ENCODE measurements at places on chromosomes 6 and 20. TPM values are rescaled to one million over a fixed set of nuclear protein-coding genes. Genes with fewer than 3 reads are reported as not detected.

DNA sequence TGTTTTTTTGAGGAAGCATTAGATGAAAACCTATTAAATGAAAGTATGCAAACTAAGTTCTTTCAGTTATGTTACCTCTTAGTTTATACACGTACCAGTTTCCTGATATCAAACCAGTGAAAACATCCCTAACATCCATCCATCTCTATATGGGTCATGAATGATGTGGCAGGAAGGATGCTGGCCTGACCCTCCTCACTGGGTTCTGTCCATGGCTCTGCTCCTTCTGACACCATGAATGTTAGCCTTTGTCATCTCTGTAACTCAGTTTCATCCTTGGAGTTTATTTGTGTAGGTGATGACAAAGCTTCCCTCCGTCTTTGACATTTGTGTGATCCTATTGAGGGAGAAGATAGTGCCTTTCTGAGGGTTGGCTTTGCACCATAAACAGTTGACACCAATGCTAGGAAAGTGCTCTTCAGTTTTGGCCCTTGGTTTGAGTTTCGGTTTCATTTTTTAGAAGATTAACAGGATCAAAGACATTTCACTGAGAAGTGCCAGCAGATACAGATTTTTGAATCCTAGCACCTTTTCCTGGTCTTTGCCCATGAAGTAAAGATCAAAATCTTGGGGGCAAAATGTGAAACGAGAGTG lies 72.0 kb upstream of the SCGN start:
- no peak for DNase-seq

DNA sequence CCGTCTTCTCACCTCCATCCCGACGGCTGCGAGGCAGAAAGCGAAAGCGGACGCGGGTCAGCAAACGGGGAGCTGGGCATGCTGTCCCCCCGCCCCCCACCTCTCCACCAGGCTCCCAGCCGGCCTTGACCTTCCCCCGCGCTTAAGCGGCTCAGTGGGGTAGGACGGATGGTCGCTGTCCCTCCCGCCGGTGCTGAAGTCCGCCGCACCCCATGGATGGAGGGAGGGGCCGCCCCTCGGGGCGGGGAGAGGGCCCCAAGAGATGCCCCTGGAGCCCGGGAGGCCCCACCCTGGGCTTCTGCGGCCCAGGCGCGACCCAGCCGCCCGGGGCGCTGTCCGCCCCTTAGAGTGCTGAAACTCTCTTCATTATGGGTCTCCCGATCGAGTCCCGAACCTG lies at the start of gene KCNB1:
Gene KCNB1, minus strand, starts transcription at position 48 of the 397 bp plus-strand sequence. CDS start 188 bp downstream, outside the sequence.
- DNase-seq = no peak

LRRC1 gene
- total RNA-seq = 29.8 TPM

ALDH8A1 gene
- 0.76 TPM for total RNA-seq

SYCP2L gene
- not detected for total RNA-seq

CHRNA4 gene
- not detected for total RNA-seq

GRCh38 chr6:163427498-163428254 lies 13.2 kb downstream of the QKI start:
- no peak for DNase-seq

SIGLEC1 gene
- total RNA-seq = 0.11 TPM

TNF gene
- 0.27 TPM for total RNA-seq

GATA5 gene
- 0.19 TPM for total RNA-seq

GRCh38 chr20:43953919-43954592 lies 39.4 kb downstream of the TOX2 start:
- DNase-seq = no peak

GRCh38 chr6:170449835-170450753 lies 103.0 kb downstream of the PSMB1 start:
- DNase-seq = no peak

ADA gene
- total RNA-seq = 8.8 TPM

GRM1 gene
- total RNA-seq = not detected

GRCh38 chr6:90107371-90107770 lies 189.3 kb downstream of the BACH2 start:
- no peak for DNase-seq

GRCh38 chr20:20896606-20897005 lies 184.2 kb upstream of the RALGAPA2 start:
- no peak for DNase-seq

NR2E1 gene
- not detected for total RNA-seq

- DNase-seq = no peak
Measured at GRCh38 chr6:71510057-71510713, 221.6 kb downstream of the OGFRL1 start.

GRCh38 chr6:64895945-64896344 lies 811.1 kb downstream of the EYS start:
- DNase-seq = no peak

FAM184A gene
- 0.83 TPM for total RNA-seq

GRCh38 chr6:14328163-14328562 lies 210.6 kb downstream of the CD83 start:
- no peak for DNase-seq

GRCh38 chr20:22080985-22081384 lies 375.5 kb downstream of the PAX1 start:
- DNase-seq = no peak

GRCh38 chr20:20977786-20978185 lies 128.4 kb downstream of the LINC00237 start:
- no peak for DNase-seq

DNA sequence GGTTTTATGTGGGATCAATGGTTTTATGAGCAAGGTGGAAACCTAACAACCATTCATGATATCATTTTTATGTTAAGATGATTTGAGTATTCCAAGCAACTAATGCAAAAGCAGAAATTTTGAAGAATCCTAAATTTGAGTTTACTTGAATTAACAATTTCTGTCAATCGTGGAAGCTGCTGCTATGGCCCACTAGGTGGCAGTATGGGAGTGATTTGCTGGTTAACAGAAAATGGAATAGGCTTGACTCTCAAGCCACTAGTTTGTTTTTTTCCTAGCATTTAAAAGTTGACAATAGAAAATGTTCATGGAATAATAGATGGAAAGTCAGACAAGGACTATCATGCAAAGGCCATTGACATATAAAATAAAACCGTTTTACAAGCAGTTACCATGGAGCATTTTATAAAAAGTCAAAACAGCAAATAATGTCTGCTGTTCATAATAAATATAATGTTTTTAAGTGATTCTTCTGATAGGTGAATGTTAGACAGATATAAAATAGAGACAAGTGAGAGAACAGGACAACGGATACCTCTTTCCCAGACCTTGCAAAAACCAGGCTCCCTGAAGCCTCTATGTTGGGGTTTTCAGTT lies 43.0 kb upstream of the TMEM200A start:
- DNase-seq = no peak

DNA sequence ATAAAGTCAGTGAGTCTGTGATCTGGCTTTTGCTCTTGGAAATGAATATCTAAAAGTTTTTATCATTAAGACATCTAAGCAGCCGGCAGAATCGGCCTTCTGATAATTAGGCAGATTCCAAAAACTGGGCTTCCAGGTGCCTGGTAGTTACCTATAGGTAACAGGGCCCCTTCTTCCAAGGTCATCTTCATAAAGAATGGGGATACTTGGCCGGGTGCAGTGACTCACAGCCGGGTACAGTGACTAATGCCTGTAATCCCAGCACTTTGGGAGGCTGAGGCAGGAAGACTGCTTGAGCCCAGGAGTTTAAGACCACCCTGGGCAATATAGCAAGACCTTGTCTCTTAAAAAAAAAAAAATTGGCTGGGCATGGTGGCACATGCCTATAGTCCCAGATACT lies 12.9 kb upstream of the RBL1 start:
- DNase-seq = no peak

GRCh38 chr6:36954262-36954931 lies at the start of gene PI16:
PI16 (plus strand) TSS chr6:36954738; CDS start chr6:36954761, 23 bp downstream.
- no peak for DNase-seq

PDE10A gene
- 1.4 TPM for total RNA-seq

DNA sequence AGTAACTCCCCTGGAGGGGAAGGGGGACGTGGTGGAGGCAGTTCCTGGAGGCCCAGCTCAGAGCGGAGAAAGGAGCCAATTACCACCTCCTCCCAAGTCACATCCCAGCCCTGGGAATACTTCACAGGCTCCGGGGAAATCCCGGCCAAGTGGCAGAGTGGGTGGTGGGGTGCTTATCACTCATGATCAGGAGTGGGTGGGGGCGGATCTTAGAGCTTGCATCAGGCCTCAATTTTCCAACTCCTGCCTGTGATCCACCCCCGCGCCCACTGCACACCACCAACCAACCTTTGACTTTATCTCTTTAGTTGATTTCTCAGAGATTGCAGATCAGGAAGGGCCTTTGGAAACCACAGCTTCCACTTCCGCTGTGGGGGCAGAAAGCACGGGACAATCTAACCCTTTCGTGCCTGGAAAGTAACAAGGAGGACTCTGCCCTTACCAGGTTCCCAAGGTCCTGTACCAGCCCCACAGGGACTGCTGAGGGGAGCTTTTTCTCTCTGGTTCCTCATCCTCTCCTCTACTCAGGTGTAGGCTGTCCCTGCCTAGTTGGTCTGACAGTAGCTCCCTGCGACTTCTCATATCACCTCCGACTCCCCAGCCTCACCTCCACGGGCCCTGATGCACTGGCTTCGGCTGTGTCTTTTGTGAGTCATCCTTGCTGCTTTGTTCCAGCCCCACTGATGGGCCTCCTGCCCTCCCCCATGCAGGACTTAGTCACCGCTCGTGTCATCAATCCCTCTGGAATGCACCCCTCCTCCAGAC lies 24.9 kb upstream of the IER3 start:
- no peak for DNase-seq

DNA sequence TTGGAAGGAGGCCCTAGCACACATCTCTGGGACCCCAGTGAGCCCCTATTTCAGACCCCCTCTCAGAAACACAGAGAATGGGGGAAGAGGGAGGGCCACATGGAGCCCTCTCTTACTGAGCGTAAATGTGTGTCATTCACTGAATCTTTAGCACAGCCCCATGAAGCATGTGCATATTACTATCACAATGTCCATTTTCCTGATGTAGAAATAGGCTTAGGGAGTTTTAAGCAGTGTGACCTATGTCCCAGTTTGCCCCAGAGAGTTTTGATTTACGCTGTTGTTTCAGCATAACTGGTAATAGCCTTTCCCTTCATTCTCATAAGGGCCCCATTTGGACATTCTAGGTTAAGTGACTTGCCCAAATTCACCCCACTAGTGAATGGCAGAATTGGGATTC lies 25.0 kb upstream of the TCP11 start:
- DNase-seq = no peak

- DNase-seq = no peak
Measured at GRCh38 chr6:5782783-5783547, 223.8 kb downstream of the NRN1 start.

SNX21 gene
- total RNA-seq = 37.4 TPM

DNA sequence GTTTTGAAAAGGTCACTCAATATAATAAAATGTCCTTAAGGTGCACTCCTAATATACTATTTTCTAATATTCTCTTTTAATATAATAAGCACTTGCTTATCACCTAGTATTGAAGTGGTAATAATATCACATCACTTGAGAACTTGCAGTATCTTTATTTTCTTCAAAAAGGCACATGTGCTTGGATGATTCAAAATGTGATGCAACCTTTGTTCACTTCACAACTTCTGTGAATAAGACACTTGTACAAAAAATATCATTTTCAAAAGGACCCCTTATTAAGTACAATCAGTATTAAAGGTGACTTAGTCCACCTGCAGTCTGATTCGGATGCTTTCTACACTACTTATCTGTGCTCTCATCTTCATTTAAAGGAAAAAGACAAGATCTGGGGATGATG lies 3.4 kb downstream of the PRELID3B start:
- DNase-seq = no peak

DNA sequence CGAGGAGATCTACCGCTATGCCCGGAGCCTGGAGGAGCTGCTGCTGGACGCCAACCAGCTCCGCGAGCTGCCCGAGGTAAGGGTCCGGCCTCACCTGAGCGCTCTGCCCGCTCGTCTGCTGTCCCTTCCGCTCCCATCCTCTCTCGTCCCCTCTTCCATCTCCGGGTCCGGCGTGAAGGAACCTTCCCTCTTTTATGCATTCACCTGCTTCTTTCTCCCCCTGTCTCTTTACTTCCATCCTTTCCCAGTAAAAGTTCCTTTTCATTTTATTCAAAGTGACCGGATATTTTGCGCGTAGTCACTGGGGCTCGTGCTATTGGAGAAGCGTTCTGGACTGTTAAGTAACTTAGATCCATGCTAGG lies 516 bp downstream of the LRRC1 start:
- no peak for DNase-seq

- no peak for DNase-seq
Measured at GRCh38 chr6:87393026-87393622, 14.6 kb upstream of the CFAP206 start.

GRCh38 chr20:32773223-32773622 lies 11.0 kb downstream of the DNMT3B start:
- DNase-seq = no peak

CGAS gene
- total RNA-seq = 15.4 TPM

GRCh38 chr6:30175765-30176164 lies 12.4 kb downstream of the TRIM15 start:
- DNase-seq = no peak

GRCh38 chr6:83459663-83460062 lies 28.8 kb upstream of the ME1 start:
- DNase-seq = no peak

GRCh38 chr6:169106176-169106575 lies 147.5 kb downstream of the THBS2 start:
- DNase-seq = no peak

TRMT6 gene
- total RNA-seq = 8.2 TPM

DNA sequence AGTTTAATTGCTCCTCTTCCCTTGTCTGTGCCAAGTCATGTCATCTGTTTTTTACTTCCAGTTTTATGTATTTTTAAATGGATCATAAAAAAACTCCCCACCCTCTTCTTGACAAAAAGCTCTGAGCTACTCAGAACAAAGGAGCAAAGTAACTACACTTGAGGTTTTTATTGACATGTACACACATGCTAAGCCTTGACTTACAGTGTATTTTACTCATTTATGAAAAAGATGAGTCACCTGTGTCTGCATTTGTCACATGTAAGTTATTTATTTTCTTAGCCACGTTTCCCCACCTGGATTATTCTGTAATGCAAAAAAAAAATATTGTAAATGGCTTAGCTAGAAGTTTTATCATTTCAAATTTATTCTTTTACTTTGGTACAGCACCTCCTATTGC lies 628.8 kb upstream of the SLC35B3 start:
- DNase-seq = no peak

Measured in esophagus squamous epithelium (tissue), 5 donors.